T-helper 1 cell (primary cell): ENCODE measurements at places on chromosomes 4 and X.

DNA sequence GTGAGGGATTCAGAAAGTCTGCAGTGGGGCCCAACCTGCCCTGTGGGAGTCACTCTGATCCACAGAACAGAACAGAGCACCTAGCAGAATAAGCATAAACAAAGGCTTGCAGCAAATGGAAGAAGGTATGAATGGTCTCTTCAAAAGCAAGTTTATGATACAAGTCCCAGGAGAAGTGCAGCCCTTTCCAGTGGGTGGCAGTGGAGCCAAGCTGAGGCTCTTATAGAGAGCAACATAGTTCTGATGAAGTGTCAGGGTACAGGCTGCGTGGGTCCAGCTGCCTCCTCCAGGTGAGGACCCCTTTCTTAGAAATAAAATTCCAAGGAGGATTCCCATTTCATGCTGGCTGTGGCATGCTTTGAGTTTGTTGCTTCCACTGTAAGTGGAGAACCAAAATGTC, 88.8 kb upstream of the PAK3 start:
- DNase-seq: no peak

DNA sequence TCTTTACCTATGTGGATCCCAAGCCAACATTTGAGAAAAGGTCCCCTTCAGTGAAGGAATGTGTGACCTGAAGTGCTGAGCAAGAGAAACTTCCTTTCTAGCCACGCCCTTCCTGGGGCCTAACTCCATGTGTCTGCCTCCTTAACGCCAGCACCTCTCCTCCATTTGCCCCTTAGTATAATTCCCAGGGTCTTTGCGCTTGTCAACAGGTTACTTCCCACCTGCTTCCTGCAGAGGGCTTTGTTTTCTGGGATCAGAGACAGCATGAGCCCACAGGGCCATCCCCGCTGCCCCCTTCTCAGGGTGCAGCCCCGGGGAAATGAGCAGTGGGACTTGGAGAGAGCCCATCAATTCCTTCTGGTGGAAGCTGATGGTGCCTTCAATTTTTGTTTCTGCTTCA, 45.9 kb upstream of the DRD5 start:
- DNase-seq: no peak

DNA sequence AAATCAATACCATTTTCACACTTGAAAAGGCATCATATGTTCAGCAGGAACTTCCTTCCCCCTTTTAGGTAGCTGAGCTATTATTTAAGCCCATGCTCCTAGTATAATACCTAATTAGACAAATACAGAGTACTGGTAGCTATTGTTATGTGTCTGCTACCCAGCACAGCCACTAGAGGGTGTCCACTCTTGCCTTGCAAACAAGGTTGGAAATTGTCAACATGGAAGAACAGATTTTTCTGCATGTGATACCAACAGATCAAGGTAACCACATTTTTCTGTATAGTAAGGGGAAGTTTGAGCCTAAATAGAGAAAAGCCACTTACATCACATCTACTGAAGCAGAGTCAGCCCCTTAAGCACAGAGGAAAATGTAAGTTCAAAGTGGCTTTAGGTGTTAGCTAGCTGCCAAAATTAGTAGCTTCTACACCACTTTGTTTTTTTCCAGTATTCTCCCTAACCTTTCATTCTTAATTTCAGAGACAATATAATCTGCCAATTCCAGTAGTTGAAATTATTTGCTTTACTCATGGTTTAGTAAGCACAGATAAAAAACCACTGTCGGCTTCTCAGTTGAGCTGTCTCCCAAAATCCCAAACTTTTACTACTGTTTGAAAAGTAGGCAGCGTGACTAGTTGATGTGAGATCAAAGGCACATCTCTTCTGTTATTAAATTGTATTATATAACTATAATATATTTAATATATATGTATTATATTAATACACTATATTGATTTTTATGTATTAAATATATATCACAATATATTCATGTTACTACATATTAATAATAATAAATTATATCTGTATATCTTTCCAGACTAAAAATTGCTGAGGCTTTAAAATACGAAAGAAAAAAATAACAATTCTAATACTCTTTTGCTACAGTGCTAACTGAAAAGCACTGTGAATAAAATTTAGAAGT, 38.2 kb downstream of the EDNRA start:
- DNase-seq: no peak

DNA sequence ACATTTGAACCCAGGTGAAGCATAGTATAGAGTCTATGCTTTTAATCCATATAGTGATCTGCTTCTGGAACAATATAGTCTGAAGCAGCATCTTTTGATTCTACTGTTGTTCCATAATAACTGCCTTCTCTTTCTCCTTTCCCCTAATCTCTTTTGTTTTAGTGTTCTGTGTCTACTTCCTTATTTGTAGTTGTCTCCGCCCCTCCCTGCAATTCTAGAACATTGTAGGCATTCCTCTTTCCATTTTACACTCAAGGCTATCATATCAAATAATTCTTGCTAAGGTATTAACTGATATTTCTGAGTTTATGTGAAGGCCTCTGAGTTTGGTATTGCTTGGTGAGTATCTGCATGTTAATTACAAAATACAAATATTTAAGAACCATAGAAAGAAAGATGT, 11.6 kb downstream of the BLTP1 start:
- DNase-seq: no peak

DNA sequence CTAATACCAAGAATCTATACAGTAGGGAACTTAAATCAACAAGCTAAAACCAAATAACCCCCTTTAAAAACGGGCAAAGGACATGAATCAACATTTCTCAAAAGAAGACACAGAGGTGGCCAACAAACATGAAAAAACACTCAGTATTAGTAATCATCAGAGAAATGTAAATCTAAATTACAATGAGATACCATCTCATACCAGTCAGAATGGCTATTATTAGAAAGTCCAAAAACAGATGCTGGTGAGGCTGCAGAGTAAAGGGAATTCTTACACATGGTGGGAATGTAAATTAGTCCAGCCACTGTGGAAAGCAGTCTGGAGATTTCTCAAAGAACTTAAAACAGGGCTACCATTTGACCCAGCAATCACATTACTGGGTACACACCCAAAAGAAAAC, 167.8 kb downstream of the PACRGL start:
- no peak for DNase-seq

GRCh38 chr4:107131295-107131694, 95.2 kb upstream of the DKK2 start:
- no peak for DNase-seq

DNA sequence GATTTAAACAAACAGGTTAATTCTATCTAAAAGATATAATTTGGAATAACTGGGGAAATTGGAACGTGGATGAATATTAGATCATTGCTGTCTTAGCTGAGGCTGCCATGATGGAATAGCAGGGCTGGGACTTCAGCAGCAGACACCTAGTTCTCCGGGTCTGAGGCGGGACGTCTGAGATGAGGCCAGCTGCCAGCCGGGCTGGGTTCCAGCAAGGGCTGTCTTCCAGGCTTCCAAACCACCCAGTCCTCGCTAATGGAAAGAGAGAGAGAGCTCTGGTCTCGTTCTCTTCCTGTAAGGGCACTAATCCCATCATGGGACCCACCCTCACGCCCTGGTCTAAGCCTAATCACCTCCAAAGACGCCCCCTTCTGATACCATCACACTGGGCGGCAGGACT, 85.7 kb downstream of the ADRA2C start:
- no peak for DNase-seq

GRCh38 chr4:172630280-172630679, 538.3 kb upstream of the GALNT7 start:
- DNase-seq: no peak

- DNase-seq: no peak
These were observed 9.6 kb downstream of the OTOP1 start for GRCh38 chr4:4217113-4217512.

- DNase-seq: peak; percentile 60
These were observed 83.2 kb upstream of the SCML1 start for GRCh38 chrX:17654116-17654515.

- no peak for DNase-seq
These were observed at the start of gene PPP2R2C for GRCh38 chr4:6472387-6473263. PPP2R2C (minus strand) TSS chr4:6472614; CDS start chr4:6472229, 385 bp downstream.

GRCh38 chr4:40845154-40845835, 95.5 kb downstream of the NSUN7 start:
- no peak for DNase-seq

- no peak for DNase-seq
These were observed 396.5 kb downstream of the DCAF12L2 start for GRCh38 chrX:125769628-125770027.

- no peak for DNase-seq
These were observed 338.1 kb downstream of the DHRSX start for GRCh38 chrX:2162695-2163094.

DNA sequence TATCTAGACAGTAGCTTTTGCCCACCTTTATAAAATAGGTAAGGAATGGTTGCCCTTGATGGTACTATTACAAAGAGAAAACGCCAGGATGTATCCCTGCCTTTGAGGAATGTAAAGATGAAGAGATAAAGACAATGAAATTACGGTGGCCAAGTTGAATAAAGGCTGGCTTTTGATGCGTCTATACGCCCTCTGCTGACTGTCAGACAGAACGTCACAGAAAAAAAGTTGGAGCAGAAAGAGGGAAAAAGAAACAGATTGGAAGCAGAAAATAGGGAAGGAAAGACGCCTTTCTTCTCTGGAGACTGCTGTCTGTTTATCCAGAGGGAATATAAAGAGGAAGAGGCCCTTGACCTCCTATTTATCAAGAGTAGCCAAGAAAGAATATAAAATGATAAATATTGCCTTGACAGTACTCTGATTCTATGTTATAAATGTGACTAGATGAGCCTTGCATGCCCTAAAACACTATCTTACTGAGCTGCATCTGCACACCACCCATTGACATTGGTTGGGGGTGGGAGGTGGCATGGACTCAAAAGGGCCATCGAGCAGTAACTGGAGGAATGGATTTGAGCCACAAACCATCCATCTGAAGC, 30.6 kb downstream of the PCDH19 start:
- no peak for DNase-seq

DNA sequence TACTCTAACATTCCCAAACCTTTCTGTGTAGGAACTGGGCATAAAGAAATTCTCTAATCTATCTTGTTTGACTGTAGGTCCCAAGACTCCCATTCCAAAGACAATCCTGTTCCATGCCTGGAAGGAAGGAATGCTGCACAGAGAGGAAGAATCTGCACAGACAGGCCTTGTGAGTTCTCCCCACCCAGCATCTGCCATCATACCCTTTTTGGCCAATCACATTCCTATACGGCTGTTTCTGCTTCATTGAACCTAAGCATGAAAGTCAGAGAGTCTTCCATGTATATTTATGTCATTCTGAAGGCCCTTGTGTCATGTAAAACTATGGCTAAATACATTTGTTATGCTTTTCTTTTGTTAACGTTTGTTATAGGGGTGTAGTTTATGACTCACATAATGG, 667.7 kb upstream of the IGFBP7 start:
- DNase-seq: no peak

DNA sequence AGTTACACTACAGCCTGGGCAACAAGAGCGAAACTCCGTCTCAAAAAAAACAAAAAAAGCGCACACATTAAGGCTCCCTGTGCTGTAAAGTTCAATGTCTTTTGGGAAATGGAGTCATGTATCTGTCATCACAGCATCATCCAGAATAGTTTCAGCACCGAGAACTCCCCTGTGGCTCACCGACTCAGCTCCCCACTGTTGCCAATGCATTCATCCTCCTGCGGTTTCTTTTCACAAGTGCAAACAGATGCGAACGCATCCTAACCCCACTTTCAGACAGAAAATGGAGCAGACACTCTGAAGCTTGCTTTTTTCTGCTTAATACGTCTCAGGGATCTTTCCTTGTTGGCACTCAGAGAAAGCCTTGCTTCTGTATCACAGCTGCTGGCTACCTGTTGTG, 13.8 kb upstream of the SH3TC1 start:
- DNase-seq: no peak

DNA sequence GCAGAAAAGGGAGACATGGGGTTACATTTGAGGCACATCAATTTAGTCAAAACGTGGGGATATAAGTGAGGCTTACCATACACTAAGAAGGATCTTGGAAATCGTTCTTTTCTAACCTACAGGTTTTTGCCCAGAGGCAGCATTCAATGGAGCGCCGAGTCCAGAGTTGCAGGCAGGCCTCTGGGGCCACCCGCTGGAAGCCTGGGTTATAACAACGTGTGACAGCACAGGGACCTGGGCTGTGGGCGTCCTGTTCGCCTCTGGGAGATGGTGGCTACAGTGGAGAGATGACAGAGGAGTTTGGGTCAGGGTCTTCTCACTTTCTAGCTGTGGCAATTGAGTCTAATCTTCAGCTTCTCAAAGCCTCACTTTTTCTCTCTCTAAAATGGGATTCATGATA, 53.9 kb downstream of the ENPP6 start:
- no peak for DNase-seq

DNA sequence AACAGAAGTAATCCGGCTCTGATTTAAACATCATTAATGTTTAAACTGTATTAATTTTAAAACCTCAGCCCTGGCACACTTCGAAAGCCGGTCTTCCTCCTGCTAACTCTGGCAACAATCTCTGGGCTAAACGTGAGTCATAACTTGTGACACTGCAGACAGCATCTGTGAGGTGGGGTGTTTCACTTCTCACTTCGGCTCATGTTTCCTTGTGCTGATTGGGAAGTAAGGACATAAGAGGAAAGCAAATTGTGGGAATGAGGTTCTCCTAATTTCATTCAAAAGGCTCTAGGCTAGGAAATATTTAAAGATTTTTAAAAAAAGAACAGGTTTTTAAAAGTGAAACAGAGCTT, 139.9 kb upstream of the USP9X start:
- no peak for DNase-seq

- no peak for DNase-seq
These were observed 94.5 kb downstream of the SRPX start for GRCh38 chrX:38126179-38126578.

GRCh38 chr4:96162636-96163035, 322.7 kb downstream of the PDHA2 start:
- no peak for DNase-seq

GRCh38 chr4:93334003-93334402, 494.6 kb upstream of the ATOH1 start:
- DNase-seq: no peak

DNA sequence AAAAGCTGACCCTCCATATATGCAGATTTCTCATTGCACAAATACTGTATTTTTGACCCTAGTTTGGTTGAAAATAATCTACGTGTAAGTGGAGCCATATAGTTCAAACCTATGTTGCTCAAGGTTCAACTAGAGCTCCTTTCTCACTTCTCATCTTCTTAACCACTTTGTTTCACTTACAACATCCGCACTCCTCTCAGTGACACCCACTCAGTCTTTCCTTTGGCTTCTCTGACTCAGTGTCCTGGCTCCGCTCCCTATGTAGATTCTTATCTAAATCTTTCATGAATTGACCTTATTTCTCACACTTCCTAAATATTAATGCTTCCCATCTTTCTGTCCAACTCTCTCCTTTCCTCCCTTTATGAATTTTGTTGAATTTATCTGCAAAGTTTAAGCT, 32.9 kb upstream of the DKK2 start:
- DNase-seq: no peak

- DNase-seq: no peak
These were observed 118.8 kb downstream of the GABRA2 start for GRCh38 chr4:46270986-46271596.

- no peak for DNase-seq
These were observed 21.4 kb upstream of the CLGN start for GRCh38 chr4:140448830-140449229.

DNA sequence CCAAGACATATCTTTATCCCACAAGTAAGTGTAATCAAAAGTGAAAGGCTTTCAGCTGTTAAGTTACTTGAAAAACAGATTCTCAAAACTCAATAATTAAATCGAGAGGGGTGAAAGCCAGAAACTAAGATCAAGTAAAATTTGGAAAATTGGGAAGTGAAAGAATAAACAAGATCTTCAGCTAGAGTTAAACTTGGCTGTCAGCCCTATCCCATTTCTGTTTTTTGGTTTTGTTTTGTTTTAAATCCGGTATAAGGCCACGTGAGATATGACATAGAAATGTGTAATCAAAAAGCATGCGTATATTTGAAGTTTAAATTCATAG, 856.8 kb downstream of the STIM2 start:
- no peak for DNase-seq
